ENCODE measurements at places on chromosomes 2 and 18.

DNA sequence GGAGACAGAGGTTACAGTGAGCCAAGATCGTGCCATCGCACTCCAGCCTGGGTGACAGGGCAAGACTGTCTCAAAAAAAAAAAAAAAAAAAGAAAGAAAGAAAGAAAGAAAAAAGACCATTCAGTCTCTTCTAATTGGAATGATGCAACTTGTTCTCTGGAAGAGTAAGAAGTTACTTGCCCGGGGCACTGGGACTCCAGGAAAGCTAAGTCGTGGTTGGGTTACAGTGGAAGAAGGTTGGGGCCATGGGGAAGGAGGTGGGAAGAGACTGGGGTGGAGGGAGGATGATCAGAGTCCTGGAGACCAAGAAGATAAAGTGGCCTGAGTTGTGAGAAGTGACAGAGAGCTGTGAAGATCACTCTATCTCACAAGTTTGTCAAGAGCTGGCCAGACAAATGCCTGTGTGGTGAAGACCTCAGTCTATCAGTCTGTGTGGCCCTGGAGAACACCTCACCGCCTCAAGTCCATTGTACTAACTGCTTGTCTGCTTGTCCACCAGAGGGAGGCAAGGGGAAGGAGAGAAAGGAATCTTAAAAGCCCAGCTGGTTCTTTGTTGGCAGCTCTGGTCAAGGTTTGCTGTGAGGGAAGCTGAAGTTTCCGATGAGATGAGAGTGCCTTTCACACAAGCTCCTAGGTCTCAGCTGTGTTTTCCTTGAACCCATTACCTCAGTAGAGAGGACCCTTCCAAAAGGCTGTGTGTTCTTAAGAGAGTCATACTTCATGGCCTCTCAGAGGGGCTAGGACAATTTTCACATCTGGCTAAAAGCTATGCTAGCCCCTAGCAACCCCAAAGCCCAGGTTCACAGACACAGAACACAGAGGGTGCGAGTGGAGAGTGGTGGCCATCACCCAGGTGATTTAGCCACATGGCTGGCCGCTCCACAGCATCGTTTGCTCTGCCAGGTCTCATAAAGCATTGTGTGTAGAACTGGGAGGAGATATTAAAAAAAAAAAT lies 72.0 kb upstream of the TMEM178A start:
- no peak for DNase-seq

GRCh38 chr2:96356889-96357288 lies 21.3 kb downstream of the NCAPH start:
- DNase-seq: no peak

DNA sequence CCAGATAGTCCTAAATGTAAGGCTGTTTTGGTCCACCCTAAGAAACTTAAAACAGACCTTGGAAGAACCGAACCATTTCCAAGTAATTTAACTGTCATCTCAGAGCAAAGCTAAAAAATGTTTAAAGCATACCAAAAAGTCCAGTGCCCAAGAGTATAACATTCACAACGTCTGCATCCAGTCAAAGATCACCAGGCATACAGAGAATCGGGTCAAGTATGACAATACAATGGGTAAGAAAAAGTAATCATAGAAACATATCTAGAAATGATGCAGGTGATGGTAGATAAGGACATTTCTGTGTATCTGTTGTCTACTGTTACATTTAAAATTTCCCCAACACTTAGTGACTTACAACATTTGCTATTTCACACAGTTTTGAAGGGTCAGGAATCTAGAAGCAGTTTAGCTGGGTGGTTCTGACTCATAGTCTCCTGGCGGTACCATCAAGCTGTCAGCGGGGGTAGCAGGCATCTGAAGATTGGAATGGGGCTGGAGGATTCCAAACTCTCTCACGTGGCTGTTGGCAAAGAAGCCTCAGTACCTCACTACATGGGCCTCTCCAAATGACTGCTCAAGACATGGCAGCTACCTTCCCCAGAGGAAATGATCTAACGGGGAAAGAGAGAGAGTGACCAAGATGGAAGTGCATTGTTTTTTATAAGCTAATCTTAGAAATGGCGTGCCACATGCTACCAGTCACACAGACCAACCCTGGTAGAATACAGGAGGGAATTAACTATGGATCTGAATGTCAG lies 36.6 kb upstream of the DYNC2LI1 start:
- no peak for DNase-seq

GRCh38 chr2:86695053-86695691 lies 24.9 kb upstream of the RMND5A start:
- peak; percentile 5 for DNase-seq

GRCh38 chr18:74486119-74486849 lies 9.9 kb upstream of the CNDP2 start:
- DNase-seq: no peak

DNA sequence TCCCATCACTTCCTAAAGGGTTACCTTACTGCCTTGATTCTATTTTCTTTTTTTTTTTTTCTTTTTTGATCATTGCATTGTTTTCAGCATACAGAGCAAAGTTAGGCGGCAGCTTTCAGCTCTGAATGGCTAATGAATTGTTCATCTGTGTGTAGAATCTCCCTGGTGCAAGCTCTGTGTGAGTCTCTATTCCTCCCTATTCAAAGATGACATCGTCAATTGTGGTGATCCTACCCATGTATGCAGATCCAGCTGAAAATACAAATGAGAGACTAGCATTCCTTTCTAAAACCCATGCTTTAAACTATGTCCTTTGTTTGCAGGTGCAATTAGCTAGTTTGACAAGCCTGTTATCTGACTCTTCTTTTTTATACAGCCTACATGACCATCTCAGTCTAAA lies 539.0 kb downstream of the ARHGAP15 start:
- no peak for DNase-seq

GRCh38 chr18:77103991-77104531 lies 28.5 kb downstream of the MBP start:
- DNase-seq: no peak

- no peak for DNase-seq
Measured at GRCh38 chr2:32436150-32436549, 79.3 kb downstream of the BIRC6 start.
